Activated T-helper 1 cell treated with anti-CD3 and anti-CD28 coated beads, Interleukin-12 subunit alpha, Interleukin-12 subunit beta, Interleukin-2, Interleukin-4 antibody, amounts not matched to agents 30 ng/mL and 10 ng/mL and 1 ng/mL, durations not matched to agents 14 hours and 24 hours and 36 hours (primary cell): ENCODE measurements at places on chromosomes 6 and 20.
A peak's percentile ranks its signal among the peaks of the same experiment; 100 is the strongest.

GRCh38 chr20:10465135-10465534 lies 30.0 kb downstream of the SLX4IP start:
- no peak for DNase-seq

GRCh38 chr20:34069341-34070078 lies 42.5 kb downstream of the EIF2S2 start:
- peak; percentile 25 for DNase-seq

- DNase-seq: no peak
These were observed 83.5 kb upstream of the ZNF184 start for GRCh38 chr6:27556406-27556805.

- DNase-seq: no peak
These were observed 13.0 kb downstream of the CD83 start for GRCh38 chr6:14130435-14131075.

- DNase-seq: no peak
These were observed 18.3 kb downstream of the SLC16A10 start for GRCh38 chr6:111105578-111105977.

- DNase-seq: no peak
These were observed 2.7 kb downstream of the RPS21 start for GRCh38 chr20:62389601-62390087.

DNA sequence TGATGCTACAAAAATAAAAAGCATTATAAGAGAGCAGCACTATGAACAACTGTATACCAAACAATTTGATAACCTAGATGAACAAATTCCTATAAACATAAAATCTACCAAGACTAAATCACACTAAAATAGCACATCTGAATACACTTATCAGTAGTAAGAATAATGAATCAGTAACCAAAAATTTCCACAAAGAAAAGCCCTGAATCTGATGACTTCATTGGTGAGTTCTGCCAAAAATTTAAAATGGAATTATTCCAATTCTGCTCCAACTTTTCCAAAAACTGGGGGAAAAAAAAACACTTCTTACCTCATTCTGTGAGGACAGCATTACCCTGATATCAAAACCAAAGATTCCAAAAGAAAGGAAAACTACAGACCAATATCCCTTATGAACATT lies 206.2 kb downstream of the WDR27 start:
- DNase-seq: no peak

- DNase-seq: no peak
These were observed 5.8 kb upstream of the PLTP start for GRCh38 chr20:45917790-45918141.

DNA sequence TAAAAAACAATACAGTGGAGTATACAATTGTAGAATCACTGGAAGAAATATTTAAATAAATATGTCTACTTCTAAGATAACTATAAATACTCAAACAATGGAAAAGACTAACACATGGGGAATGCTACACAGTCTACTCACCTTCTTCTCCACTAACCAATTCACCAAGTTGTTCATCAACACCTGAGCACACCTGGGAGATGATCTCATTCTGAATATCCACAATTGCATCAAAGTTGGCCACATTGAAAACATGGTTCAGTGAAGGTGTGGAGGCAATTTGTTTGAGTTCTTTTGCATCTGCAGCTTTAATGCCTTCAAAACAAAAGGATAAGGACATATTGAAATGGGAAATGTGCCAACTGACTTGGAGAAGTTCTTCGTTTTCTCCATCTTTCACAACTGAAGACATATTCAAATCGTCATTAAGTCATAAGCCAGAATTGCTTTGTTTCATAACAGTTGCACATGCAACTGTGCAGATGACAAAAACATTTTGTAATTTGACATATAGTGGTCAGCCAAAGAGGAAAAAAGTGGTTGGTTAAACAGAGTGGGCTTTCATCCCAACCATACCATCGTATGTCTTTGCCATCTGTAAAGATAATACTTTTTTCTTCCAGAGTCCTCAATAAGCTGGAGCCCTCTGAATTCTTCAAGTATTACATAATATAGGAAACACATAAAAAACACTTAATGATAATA lies 17.5 kb downstream of the COL12A1 start:
- DNase-seq: no peak
